Progenitor cell of endocrine pancreas (in vitro differentiated cells): ENCODE measurements at places on chromosomes 2 and 18. TPM values are rescaled to one million over a fixed set of nuclear protein-coding genes. Genes with fewer than 3 reads are reported as not detected.

DNA sequence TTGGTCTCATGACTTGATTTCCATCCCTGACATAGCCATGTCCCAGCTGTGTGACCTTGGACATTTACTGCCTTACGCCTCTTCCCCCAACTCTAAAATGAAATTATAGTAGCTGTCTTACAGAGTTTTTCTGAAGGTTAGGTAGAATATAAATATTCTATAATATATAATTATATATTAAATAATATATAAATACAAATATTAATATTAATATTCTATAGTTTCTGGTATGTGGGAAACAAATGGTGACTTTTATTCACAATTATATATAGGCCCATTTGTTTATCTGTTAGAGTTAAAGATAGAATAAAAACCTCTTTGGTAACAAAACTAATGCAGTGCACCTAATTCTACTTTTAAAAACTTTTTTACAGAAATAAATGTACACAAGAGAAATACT lies 1.7 kb downstream of the RBBP8 start:
- no peak for DNase-seq

Gene ZNF385B
- total RNA-seq: 4.9 and 5.5 TPM in 2 replicates

DNA sequence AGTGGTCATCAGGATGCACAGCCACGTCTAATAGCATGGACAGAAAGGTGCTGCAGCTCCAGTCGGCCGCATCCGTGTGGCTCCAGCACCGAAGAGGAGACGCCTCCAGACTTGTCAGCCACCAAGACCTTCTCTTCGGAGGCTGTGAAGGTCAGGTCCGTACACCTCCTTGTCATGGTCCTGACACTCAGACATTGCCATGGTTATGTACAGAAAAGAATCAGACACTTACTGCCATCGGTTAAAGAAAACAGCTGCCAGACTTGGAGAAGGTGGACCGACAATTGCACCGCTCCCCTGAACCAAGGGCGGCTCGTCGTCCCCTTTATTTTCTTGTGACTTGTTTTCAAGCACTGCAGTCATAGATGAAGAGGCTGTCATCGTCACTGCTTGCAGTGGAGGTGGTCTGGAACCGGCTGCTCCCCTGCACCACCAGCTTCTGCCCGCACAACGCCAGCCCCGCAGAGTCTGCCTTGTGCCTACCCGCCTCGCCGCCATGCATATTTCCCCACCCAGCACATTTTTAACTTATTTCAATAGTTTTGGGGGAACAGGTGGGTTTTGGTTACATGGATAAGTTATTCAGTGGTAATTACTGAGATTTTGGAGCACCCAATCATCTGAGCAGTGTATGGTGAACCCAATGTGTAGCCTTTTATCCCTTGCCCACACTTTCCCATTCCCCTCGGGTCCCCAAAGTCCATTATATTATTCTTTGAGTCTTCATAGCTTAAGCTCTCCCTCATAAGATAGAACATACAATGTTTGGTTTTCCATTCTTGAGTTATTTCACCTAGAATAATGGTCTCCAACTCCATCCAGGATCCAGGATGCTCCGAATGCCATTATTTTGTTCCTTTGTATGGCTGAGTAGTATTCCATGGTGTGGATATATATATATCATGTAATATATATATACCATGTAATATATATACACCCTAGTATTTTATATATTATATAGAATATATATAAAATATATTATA lies 18.1 kb downstream of the FBXO48 start:
- DNase-seq: no peak

DNA sequence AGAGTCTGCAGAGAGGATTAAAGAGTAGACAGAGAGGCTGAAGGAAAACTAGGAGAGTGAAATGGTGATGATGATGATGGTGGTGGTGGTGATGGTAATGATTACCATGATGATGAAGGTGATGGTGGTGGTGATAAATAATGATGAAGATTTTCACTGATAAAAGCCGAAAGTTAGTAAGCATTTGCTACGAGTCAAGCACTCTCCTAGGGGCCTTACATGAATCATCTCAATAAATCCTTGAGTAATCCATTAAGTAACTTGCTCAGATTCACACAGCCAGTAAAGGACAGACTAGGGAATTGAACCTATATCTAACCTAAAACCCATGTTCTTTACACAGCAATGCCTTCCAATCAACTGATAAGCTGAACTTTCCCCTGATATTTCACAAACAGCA lies 106.7 kb upstream of the PGAP1 start:
- no peak for DNase-seq

DNA sequence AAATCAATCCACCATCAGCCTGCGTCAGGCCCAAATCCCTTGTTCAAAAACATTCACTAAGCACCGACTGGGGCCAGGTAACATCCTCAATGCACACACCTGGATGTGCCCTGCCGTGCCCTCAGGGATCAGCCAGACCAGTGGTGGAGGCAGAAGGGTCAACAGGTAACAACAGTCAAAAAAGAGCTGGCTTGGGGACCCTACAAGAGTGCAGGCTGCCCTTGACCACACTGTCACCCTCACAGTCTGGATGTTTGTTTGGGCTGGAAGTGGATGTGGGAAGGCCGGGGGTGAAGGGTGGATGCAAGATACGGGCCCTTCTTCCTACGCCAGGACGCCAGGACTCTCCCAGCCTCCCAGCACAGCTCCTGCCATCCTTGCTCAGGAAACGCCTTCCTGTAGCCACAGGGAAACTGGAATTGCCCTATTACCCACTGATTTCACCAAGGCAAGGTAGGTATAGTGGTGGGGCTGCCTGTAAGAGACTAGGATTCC lies 2.7 kb downstream of the BIN1 start:
- no peak for DNase-seq

DNA sequence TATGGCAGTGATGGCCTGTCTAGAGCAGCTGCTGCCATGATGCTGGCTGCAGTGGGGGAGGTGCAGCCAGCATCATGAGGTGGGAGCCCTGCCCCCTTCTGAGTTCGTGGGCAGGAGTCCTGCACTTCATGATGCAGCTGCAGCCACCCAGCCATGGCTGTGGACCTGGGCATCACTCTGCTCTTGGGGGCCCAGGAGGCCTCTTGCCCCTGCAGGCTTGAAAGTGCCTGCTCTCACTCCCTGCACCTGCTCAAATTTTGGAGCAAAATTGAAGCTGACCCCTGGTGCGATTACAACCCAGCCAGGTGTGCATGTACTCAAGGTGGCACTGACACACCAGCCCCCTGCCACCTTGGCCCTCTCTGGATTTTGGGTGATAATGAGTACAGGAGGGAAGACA lies 712.9 kb downstream of the NUP35 start:
- no peak for DNase-seq

- DNase-seq: no peak
Measured at GRCh38 chr2:118613737-118614136, 233.7 kb downstream of the EN1 start.

DNA sequence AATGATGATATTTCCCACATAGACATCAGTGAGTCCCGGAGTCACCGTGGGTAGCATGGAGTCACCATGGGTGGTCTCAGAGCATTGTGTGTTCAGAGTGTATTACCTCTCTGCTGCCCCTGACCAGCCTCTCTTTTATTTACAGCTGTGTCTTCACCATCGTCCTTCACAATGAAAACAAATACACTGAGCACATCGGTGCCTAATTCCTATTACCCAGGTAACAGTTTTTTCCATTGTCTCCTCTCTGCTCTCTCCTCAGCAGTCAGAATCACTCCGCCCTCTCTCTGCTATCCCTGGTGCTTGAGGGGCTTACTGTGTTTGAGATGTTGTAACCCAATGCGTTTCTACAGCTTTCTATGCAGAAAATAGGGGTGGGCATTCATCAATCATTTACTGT lies 361.5 kb upstream of the RAB12 start:
- no peak for DNase-seq

Gene TMEM178A
- total RNA-seq: 28.7 and 32.9 TPM in 2 replicates

Gene AMER3
- total RNA-seq: 6.4 and 7.0 TPM in 2 replicates

DNA sequence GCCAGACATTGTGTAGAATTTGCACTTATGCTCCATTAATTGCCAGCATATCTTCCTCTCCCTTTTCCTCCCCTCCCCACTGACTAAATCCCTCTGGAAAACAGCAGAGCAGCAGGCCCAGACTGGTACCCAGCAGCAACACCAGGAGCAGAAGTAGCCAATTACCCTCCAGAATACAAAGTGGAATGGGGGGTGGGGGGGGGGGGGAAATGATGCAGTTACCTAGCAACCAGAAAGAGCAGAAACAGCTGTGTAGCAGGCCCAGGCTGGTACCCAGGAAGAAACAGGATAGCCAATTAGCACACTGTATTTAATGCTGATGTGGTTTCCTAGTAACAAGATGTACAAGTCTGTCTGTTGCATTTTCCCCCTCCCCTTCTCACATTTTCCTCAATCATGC lies 52.3 kb downstream of the KLF7 start:
- DNase-seq: no peak

GRCh38 chr2:237154082-237154638 lies 68.5 kb downstream of the COPS8 start:
- no peak for DNase-seq

Gene TBC1D8
- 32.6 and 34.8 TPM in 2 replicates for total RNA-seq

- no peak for DNase-seq
Measured at GRCh38 chr2:234046521-234046920, 4.0 kb upstream of the SPP2 start.

- DNase-seq: no peak
Measured at GRCh38 chr2:101704046-101704466, 6.5 kb downstream of the MAP4K4 start.

- no peak for DNase-seq
Measured at GRCh38 chr18:22547807-22548561, 130.3 kb upstream of the CTAGE1 start.

- no peak for DNase-seq
Measured at GRCh38 chr2:215664847-215665525, 229.1 kb upstream of the FN1 start.

DNA sequence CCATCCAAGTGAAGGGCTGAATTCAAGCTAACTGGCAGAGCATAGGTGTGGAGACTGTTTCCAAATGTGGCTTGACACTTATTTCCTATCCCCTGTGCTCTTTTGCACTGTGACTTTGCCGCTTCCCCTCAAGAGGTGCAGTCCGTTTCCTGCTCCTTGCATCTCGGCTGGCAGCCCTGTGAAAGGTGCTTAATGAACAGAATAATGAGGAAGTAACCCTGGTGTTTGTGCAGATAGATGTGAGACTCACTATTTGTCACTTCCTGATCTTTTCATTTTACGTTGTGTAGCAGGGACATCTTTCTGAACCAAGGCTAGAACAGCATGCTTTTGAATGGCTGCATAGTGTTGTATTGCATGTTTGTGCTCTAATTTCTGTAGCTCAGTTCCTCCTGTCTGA lies 60.8 kb downstream of the CEP192 start:
- DNase-seq: no peak

Gene PTGR3
- 35.2 and 36.8 TPM in 2 replicates for total RNA-seq

DNA sequence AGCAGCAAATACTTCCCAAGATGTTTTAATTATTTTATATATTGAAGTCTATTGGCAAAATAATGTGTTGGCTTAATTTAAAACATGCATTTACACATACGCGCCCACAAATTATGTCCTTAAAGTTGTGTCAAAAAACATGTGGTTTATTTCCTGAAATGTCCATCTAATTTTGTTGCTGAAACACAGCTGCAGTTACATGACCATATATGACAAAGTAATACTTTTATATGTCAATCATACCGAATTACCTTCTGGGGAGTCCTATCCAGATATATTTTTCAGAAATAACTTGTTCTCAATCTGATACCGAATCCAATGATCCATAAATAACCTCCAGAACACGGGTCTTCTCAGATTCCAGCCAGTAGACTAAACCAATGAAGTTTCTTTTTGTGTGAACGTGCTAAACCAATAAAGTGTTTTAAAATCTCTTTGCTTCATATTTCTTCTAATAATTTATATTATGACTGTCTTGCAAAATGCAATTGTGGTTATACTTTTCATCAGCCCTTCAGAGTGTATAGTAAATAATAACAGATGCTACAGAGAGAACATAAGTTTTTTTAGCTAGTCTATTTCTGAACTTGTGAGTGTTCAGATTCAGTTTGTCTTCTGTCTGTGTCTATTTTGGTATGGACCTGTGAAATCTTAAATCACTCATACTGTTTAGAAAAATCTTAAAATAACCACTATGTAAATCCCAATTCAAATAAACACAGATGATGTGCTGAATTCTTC lies 2.4 kb downstream of the SCG2 start:
- no peak for DNase-seq

GRCh38 chr2:167140767-167141166 lies 252.5 kb downstream of the XIRP2 start:
- no peak for DNase-seq

Gene HOXD11
- not detected in 2 replicates for total RNA-seq

GRCh38 chr2:69731147-69731970 lies 10.6 kb upstream of the ANXA4 start:
- DNase-seq: no peak

Gene PIEZO2
- 1.7 TPM in 2 replicates for total RNA-seq

Gene GRP
- total RNA-seq: not detected in 2 replicates

Gene STARD6
- not detected in 2 replicates for total RNA-seq

DNA sequence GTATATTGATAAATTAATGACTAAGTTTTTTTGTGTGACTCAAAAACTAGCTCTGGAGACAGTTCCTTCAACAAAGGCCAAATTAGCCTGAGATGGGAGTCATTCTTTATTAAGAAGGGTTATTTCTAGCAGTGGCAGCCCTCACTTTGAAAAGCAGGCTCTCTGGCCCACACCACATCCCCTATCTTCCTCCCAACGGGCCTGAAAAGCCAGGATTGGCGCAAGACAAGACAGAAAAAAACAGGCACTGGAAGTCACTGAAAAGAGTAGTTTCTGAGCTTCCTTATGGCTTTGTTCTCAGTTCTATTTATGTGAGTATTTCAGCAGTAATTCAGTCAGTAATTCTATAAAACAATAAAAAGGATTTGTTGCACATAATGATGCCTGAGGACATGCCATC lies 149.0 kb downstream of the LAMA3 start:
- no peak for DNase-seq

Gene NT5C1B
- not detected in 2 replicates for total RNA-seq

Gene MAL
- total RNA-seq: not detected in 2 replicates

Gene UGT1A5
- total RNA-seq: not detected in 2 replicates

DNA sequence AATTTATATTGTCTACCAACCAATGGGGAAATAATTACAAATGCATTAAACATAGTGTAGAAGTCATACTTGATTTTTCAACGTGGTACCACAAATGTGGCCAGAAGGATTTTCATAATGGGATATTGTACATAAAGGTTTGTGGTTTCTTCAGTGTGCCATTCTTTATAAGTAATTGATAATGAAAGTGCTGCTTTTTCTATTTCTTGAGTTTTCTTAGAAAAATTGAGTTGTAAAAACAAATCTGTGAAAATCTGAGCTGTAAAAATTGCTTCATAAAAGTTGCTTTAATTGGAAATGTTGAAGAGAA lies 103.6 kb downstream of the KYNU start:
- no peak for DNase-seq

- no peak for DNase-seq
Measured at GRCh38 chr2:3449086-3449485, 69.6 kb downstream of the TRAPPC12 start.

DNA sequence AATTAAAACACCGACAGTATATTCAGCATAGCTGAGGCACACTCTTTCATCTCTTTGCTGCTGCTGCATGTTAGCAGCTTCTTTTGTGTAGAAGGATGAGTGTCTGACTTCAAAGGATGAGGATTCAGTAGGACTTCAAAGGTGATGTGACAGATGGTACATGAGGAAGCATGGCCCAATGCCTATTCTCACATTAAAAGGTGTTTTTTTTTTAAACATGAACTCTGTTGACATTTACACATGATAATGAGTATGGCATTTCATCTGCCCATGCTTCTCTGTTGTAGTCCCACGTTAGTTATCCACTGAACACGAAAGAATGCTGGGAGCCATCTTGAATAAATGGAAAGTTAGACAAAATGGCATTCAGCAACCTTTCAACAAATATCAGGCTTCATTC lies 1950.8 kb upstream of the PIK3C3 start:
- DNase-seq: no peak
